ENCODE measurements at places on chromosomes 4 and X. TPM values are rescaled to one million over a fixed set of nuclear protein-coding genes. Genes with fewer than 3 reads are reported as not detected.

DNA sequence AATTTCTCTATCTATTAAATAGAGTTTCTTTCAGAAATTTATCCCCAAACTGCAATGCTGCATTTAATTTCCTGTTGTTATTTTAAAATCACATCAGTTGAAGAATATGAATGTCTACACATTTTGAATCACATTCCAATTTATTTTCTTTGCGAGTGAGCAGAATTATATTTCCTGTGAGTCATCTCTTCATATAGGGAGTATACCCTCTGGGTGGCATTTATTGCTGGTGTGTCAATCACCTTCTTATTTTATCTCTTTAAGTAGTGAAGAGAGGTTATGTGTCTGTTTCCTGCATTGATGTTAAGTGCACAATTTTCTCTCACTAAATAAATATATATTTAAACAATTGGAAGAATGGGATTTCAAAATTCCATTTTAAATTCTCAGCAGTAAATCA is 511.0 kb upstream of the ATOH1 start:
- DNase-seq, result no peak

Gene SHISA3
- 0.09 TPM for total RNA-seq

GRCh38 chr4:183666088-183666487 is 7.0 kb downstream of the TRAPPC11 start:
- DNase-seq, result no peak

DNA sequence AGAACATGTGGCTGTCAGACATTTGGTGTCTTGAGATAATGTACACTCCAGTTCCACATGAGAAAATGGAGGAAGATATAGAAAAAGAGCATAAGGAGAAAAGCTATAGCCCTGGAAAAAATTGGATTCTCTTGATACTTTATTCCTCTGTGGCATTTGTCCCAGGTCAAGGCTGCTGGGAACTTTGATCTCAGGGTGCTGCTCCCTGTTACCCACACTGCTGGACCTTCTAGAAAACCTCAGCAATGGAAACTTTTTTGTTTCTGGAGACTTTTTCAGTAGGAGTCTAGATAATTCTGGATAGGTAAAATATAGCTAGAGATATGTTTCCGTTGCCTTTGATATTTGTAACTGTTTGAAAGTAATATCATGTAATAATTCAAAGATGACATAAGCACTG is 11.1 kb downstream of the ADH1C start:
- DNase-seq, result no peak

Gene TCEAL4
- 40.3 TPM for total RNA-seq

DNA sequence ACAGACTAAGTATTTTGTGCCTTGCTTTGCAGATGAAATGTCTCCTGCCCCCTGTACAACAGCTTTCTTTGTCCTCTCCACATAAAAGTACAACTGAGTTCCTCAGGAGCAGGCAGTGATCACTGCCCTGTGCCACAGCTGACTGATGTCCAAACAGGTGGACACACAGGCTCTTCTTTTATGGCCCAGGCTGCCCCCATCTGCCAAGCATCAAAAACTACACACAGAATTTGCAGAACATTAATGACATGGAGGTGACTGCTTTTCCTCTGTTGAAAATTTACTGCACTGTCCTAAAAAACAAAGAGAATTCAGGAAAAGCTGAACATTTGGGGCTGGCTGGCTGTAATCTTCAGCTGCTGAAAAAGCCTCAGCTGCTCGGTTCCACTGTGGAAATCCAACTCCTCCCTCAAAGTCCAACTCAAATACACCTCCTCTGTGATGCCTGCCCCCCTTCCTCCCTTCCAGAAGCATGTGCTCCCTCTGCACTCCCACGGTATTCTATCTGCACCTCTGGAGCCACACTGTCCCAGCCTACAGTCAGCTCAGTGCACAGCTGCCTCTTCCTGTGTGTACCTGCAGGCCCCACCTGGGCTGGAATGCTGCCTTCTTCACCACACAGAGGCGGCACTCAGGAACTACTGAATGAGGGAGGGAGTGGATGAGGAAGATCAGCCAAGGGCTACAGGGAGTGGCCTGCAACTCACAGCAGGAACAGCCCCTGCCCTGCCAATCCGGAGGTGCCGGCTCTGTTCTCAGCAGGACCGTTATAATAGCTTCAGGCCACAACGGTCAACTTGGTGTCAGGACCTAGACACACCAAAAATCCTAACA is 10.3 kb downstream of the AFAP1 start:
- DNase-seq, result peak; percentile 46

DNA sequence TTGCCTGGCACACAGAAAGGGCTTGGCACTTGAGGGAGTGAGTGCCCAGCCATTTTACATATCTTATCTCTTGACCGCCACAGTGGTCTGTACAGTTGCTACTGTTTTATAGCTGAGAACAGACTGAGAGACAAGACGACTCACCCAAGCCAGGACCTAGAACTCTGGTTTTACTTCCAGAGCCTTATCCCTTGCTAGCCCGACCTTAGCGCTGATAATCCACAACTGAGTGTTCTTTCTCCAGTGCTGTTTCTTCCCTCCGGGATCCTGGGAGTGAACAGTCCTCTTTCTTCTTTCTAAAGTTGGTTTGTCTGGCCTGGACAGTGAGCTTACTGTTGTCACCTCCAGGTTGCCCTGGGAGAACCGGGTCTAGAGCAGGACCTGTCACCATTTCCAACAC is 52.5 kb upstream of the TADA2B start:
- no peak for DNase-seq

DNA sequence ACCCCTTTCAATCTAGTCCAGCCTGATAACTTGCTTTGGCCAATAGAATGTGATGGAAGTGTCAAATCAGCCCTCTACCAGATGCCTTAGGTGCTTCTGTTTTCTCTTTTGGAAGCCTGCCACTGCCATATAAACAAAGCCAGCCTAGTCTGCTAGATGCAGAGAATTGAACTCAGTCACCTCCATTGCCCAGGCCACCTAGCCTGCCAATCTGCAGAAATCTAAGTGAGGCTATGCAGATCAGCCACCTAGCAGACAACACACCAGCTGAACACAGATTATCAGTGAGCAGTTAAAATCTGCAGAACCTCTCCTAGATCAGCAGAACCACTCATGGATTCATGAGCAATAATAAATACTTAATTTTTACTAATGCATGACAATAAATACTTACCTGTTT is 1108.2 kb downstream of the PCDH18 start:
- DNase-seq, result peak; percentile 6

DNA sequence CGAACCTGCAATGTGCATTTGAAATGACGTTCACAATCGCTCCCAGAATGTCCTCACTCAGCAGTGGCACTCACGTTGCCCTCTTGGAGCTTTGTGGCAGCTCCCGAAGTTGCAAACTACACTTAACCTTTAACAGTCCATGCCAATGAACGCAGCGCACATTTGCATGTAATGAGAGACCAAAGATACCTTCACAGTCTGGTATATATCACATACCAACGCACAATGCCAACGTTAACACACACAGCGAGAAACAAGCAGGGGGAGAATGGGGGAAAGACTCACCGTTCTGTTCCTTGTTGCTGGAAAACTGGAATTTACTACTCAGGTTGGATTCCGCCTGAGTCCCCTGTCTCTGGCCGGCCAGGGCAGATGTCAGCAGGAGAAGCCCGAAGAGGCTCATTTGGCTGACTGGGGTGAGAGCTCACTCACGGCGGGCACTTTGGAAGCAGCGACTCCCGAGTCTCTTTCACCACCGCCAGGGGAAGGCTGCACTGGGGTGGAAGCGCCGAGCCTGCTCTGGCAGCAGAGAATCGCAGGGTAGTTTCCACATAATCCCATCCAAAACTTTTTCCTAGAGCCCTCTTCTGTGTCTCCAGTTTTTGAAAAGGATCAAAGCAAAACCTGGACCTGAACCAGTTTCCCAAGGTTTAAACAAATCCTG is 966 bp downstream of the PDGFC start:
- peak; percentile 78 for DNase-seq

GRCh38 chr4:75973766-75974165 is 17.0 kb downstream of the SDAD1 start:
- no peak for DNase-seq
